ENCODE measurements at places on chromosomes 3 and 15.

GRCh38 chr3:168512802-168513201 is 417.1 kb upstream of the GOLIM4 start:
- DNase-seq, result no peak

- DNase-seq, result no peak
Measured at GRCh38 chr3:97970956-97971620, 1.1 kb downstream of the RIOX2 start.

DNA sequence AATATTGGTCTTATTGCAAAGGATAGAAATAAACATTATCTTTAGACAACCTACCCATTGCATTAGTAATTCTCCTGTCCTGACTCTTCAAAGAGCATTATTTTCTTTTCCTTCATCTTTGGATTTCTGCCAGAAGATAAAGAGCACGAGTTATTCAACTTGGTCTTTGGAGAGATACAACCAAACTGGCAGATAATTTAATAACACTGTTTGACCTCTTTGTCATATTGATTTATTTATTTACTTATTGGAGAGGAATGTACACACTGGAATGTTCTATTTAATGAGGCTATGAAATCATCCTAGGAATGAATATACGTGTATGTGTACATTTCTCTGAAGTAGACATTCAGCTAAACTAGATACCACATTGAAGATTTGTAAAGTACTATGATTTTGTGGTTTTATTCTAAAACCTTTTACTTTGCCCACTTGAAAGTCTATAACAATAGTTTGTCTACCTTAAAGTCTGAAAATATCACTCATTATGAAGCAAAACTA is 462.1 kb downstream of the C3orf38 start:
- DNase-seq, result no peak

GRCh38 chr3:30691944-30692343 is 85.5 kb downstream of the TGFBR2 start:
- no peak for DNase-seq

DNA sequence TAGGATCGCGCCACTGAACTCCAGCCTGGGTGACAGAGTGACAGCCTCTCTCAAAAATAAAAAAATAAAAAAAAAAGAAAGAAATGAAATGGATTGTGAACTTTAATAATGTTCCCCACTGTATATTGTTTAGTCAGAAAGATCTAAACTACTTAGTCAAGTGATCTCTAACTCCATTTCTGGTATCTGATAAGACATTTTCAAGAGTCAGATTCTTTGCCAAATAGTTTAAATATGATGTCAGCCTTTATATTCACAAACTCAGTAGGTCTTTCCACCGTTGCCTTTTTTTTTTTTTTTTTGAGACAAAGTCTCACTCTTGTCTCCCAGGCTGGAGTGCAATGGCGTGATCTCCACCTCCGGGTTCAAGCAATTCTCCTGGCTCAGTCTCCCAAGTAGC is 29.0 kb upstream of the OSBPL11 start:
- DNase-seq, result no peak

DNA sequence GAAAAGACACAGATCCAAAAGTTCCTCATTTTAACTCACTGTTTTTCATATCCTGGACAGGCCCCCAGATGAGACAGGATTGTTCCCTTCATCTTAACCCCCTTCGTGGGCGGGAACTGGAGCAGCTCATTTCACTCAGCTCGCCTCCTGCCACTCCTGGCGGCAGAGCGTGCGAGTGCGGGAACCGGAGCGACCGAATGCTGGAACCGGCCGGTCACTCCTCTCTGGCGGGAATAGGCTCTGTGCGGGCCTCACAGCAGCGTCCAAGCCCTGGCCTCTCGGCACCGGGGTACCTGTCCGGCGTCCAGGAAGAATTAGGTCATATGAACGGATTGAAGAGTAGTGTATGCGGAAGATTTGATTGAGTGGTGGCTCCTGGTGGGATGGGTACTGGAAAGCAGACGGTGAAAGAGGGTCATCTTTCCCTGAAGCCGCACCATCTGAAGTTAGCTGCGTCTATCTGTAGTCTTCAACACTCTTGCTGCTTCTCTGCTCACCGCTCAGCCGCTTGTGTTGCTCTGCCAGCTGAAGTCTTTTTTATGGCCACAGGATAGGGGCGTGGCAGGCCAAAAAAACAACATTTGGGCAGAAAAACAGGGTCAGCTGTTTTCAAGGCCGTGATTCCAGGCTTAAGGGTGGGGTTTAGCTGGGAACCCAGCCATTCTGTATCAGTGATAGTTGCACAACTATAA is 42.3 kb upstream of the FXR1 start:
- peak; percentile 29 for DNase-seq

- DNase-seq, result no peak
Measured at GRCh38 chr15:88090481-88091011, 166.0 kb downstream of the NTRK3 start.
